ENCODE measurements at places on chromosomes 3 and 15.
A peak's percentile ranks its signal among the peaks of the same experiment; 100 is the strongest.

- no peak for DNase-seq
These were observed 124.9 kb downstream of the LPP start for GRCh38 chr3:188278717-188279324.

GRCh38 chr3:30286007-30286669, 320.3 kb upstream of the TGFBR2 start:
- no peak for DNase-seq

- DNase-seq: no peak
These were observed 30.0 kb downstream of the FILIP1L start for GRCh38 chr3:100084100-100084806.

DNA sequence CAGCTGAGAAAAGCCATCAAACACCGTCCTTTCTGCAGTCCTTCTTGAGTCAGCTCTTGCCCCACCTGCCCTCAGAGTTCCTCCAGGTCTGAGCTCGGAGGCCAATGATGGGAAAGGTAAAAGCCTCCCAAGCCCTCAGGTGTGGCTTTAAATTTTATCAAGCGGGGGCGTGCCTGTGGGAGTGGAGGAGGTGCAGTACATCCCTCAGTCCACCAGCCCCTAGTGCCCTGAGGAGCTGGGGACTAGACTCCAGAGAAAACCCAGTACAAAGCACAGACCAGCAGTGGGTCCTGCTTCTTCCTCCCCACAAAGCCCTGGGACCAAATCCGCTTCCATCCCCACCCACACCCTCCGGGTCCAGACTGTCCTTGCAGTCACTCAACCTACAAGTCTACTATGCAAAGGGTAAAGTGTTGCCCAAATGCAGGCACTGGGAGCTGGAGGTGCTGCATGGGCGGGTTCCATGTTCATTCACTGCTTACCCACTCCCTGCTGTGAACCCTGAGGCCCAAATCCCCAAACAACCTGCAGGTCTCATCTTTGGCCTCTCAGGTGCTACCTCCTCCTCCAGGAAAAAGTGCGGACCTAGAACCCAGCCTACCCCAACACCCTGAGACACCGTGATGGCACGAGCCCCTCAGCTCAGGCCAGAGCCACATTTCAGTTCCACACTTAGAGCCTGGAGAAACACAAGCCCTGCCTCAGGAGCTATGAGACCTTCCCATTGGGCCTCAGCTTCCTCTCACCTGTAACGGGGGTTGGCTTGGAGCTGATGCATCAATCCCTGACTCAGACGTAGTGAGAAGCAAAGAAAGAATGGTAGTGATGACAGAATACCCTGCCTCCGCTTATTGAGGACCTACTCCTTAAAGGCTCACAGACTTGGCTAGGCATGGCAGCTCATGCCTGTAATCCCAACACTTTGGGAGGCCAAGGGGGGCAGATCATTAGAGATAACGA, 2.4 kb downstream of the PFKFB4 start:
- no peak for DNase-seq

- DNase-seq: no peak
These were observed 11.4 kb upstream of the KLHL6 start for GRCh38 chr3:183566880-183567279.

GRCh38 chr3:18786650-18787323, 361.5 kb upstream of the KCNH8 start:
- DNase-seq: no peak

GRCh38 chr3:187976365-187976900, 177.5 kb upstream of the LPP start:
- no peak for DNase-seq

- peak; percentile 37 for DNase-seq
These were observed 64.5 kb downstream of the KLHL25 start for GRCh38 chr15:85730001-85730820.

DNA sequence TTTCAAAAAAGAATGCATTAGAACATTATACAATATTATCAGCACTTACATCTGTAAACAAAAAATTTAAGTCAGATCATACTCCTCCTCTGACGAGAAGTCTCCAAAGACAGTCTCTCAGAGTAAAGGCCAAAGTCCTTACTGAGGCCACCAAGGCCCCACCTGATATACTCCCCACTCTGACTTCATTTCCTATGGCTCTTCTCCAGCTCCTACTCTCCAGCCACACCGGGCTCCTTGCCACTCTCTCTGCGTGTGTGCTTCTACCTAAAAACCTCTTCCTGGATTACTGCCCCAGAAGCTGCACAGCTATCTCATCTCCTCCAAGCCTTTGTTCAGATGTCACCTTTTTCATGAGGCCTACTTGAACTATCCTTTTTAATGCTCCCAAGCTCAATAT, 5.0 kb downstream of the DCP1A start:
- DNase-seq: no peak
